Left renal pelvis (tissue), 4 donors: ENCODE measurements at places on chromosomes 2 and 18. TPM values are rescaled to one million over a fixed set of nuclear protein-coding genes. Genes with fewer than 3 reads are reported as not detected.

The SH3BP4 gene
- 38.8 TPM for polyA plus RNA-seq

The CABYR gene
- 7.4 TPM for polyA plus RNA-seq

DNA sequence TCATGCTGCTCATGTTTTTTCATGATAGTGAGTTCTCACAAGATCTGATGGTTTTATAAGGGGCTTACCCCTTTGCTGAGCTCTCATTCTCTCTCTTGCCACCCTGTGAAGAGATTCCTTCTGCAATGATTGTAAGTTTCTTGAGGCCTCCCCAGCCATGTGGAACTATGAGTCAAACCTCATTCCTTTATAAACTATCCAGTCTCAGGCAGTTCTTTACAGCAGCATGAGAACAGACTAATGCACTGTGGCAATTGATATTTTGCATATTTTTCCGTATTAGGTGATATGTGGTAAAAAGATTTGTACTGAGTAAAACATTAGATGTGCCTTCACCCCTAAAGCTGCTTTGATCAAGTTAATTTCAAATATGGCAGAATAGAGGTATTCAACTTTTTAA lies 48.8 kb downstream of the RAB27B start:
- no peak for DNase-seq

DNA sequence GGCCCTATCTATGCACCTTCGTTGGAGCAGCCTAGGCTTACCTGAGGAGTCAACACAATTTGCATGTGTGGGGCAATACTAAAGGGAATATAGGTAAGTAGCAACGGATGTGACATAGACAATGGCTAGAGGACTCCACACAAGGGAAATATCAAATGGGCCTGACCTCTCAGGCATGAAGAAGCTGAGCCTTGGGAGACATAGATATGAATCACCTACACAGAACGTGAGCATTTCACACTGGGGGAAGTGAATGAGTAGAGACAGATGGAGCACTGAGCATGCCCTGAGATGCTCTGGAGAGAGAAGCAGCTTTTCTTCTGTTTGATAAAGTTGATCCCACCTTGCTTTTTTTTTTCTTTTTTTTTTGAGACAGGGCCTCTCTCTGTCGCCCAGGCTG lies 97.9 kb downstream of the ATL2 start:
- no peak for DNase-seq

DNA sequence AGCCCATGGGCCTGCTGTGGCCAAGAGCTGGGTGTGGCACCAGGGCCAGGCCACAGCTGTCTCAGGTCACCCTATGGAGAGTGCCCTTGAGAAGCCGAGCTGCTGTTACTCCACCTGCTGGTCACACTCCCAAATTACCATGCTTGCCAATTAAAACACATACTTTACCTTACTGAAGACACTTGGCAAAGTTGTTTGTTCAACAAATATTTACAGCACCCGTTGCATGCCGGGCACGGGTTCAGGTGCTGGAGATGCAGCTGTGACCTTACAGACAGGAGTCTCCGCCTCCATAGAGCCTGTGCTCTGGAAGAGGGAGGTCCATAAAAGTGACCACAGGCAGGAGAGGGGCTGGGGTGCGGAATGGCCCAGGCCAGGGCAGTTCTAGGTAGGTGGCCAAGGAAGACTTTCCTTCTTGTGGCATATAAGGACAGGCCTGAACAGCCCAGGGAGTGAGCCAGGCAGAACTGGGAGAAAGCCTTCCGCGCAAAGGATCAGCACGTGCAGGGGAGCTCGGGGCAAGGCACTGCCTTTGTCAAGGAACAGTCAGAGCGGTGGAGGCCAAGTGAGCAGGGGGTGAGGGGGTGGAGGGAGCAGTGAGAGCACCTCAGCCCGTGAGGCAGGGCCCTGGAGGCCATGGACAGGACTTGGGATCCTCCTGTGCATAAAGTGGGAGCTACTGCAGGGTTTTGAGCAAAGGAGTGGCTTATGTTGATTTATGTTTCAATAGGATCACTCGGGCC lies 23.6 kb upstream of the RBM44 start:
- peak; percentile 4 for DNase-seq

DNA sequence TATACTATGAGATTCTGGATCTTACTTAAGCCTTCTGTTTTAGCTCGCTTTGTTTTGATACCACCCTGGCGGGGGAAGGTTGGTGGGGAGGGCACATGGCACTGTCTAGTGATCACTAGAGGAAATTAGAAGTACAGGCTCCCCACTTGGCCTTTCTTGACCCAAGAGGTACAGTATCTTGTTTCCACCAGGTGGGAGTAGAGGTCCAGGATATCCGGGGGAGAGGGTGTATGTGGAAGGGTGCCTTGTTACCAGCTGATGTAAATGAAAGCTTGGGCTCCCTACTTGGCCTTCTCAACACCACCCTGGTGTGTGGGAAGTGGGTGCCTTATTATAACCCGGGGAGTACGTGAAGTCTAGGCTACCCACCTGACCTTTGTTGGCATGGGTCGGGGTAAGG lies 7.5 kb downstream of the GALNT1 start:
- DNase-seq = no peak

DNA sequence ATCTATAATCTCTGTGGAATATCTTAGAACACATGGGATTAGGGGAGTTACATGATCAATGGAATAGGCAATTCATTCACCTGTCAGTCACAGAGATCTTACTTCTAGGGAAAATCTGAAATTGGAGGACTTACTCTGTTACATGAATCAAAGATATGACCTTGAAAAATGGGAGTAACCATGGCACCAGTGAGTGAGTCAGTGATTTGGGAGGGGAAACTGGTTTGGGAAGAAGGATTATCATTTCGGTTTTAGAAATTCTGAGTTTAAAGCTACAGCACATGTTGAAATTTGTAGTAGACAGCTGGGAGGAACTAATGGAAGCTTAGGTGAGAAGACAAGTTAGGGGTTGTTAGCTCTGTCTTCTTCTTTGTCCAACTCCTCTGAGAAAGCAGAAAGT lies 153.7 kb downstream of the CAMKMT start:
- no peak for DNase-seq

- DNase-seq = no peak
These were observed 5.0 kb upstream of the ADAM17 start for GRCh38 chr2:9560628-9561027.

DNA sequence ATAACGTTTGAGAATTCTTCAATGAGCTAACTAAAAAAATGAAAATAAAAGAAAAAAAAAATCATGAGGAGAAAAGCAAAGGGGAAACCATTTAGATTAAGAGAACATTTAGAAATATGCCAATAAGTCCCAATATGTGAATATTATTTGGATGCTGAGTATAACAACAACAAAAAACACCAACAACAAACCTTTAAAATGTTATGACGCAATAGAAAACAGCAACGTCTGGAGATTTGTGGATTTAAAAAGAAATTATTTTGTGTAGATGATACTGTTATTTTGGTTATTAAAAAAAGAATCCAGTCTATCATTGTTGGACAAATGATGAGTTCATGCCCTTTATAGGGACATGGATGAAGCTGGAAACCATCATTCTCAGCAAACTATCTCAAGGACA lies 417.2 kb downstream of the LRRTM4 start:
- no peak for DNase-seq

DNA sequence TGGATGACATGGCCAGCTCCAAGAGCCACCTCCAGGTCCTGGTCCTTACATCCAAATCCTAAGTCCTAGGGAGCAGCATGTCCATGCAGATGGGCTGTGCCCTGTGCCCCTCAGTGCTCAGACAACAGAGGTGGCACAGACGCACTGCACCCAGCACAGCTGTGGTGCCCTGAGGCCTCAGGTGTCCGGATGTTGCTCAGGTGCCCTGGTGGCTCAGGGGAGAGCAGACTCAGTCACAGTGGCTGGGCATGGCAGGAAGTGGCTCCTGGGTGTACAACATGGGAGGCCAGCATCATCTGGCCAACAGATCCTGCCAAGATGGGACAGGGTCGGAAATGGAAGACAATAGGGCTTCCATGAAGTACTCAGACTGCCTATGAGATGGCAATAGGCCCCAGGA lies 50.1 kb downstream of the TIMM21 start:
- DNase-seq = no peak

DNA sequence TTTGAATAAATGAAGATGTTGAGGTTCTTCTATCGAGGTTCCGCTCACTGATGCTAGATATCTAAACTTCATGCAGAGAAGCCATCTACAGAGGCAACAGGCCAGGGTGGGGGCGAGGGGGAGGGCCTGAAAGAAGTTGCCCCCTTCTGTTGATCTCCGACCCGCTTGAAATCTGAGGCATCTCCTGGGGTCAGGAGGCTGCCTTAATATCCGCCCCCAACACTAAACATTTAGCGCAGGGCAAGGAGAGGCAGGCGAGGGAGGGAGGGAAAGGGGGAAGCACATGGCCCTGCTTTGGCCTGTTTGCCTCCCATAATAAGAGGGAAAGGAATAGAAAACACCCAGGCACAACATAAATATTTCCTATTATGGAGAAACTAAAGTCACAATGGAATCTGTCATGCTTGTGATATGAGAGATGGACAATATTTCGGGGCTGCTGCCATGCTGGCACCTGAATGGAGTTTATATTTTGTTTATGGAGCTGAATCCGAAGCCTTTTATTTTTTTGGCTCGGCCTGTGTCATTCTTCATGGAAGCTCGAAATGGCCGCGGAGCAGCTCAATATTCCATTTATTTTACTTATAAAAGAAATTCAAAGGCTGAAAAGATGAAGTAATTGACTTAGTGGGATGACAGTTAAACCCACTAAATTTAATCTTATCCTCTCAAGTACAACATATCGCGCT lies 221.1 kb downstream of the INSIG2 start:
- no peak for DNase-seq

DNA sequence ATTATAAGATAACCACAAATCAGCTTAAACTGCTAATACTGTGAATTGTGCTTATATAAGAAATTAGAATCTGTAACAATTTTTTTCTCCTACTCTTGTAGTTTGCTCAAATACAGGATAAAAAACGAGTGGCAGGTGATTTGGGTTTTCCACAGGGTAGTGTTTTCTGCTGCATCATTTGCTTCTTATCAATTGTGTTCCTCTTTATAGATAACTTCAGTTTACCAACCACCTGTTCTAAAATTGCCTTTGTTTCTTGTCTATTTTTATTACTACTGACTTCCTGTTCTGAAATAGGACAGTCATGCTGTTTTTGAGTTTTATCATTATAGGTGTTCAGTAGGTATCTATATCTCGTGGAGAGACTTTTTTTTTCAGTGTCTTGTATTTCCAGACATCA lies 56.9 kb downstream of the MFSD6 start:
- no peak for DNase-seq

DNA sequence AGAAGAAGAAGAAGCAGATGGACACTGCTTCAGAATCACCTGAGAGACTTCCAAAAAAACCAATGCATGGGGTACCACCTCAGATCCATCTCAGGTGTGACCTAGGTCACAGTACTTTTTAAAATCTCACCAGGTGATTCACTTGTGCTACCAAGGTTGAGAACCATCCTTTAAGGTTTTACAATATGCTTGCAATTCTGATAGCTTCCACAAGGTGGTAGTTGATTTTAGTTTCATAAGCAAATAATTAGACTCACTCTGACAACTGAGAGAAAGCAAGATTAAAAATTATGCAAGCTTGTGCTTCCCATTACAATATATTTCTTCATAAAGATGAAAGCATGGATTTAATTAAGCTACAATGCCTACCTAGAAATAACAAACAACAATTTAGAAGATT lies 355.1 kb downstream of the EN1 start:
- DNase-seq = no peak

GRCh38 chr18:2188258-2188657 lies 383.0 kb downstream of the METTL4 start:
- DNase-seq = no peak

DNA sequence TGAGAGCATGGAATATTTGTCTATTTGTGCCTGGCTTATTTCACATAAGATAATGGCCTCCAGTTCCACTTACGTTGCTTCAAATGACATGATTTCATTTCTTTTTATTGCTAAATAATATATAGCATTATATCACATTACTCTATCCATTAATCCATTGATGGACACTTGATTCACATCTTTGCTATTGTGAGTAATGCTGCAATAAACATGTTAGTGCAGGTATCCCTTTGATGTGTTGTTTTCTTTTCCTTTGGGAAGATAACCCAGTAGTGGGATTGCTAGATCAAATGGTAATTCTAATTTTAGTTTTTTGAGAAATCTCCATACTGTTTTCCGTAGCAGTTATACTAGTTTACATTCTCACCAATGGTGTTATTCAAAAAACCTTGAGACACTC lies 1343.3 kb upstream of the TMEFF2 start:
- DNase-seq = no peak

DNA sequence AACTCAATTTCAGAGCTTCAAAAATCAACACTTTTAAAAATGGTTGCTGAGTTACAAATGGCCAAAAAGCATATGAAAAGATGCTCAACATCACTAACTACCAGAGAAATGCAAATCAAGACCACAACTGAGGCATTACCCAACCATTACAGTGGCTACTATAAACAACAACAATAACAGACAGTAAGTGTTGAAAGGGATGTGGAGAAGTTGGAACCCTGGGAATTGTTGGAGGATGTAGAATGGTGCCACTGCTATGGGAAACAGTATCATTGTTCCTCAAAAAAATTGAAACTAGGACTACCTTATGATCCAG lies 173.3 kb upstream of the SPRED2 start:
- no peak for DNase-seq

GRCh38 chr2:174699993-174700766 lies 64.1 kb downstream of the CHRNA1 start:
- DNase-seq = peak; percentile 36

DNA sequence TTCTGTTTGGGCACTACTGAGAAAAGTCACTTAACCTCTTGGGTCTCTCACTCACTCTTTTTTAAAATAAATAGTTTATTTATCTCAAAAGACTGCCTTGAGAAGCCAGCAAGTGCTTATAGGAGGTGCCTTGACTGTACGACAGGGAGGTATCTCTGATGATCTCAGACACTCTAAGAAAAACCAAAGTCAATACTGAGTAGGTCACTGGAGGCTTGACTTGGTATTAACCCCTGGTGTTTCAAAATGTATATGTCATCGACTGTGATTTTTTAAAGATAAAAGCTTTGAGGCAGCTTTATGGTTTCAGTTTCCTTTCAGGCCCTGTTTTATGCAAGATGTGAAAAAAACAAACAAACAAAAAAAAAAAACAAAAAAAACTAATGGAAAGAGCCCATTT lies 33.7 kb downstream of the MREG start:
- DNase-seq = no peak

- no peak for DNase-seq
These were observed 55.9 kb upstream of the CTLA4 start for GRCh38 chr2:203811491-203812221.

- DNase-seq = no peak
These were observed 308.0 kb downstream of the AFF3 start for GRCh38 chr2:99834426-99834825.

DNA sequence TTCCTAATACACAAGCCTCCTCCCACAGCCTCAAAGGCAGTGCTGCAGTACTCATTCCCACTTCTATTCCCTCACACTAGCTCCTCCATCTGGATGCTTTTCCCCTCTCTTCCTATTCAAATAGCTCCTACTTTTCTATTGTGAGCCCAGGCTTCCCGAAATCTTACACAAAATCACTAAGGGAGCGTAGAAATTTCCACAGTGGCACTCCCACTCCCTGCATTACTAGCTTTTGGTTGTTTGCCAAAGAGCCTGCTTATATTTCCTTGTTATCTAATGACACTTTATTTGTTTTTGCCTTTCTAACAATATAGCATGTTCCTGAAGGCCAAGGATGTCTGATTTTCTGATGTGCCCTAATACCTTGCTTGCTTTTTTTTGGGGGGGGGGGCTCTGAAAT lies 10.9 kb downstream of the EPAS1 start:
- no peak for DNase-seq
